ENCODE measurements at places on chromosomes 4 and X. TPM values are rescaled to one million over a fixed set of nuclear protein-coding genes. Genes with fewer than 3 reads are reported as not detected.

The TLR8 gene
- not detected for total RNA-seq

The PALLD gene
- 0.29 TPM for total RNA-seq

The TDO2 gene
- not detected for total RNA-seq

The SHISA3 gene
- total RNA-seq: 0.43 TPM

The ATP7A gene
- total RNA-seq: 12.2 TPM

The RIBC1 gene
- 0.88 TPM for total RNA-seq

The F11 gene
- not detected for total RNA-seq

The MBTPS2 gene
- total RNA-seq: 8.7 TPM

The ODAM gene
- total RNA-seq: not detected

The NDST4 gene
- not detected for total RNA-seq

The OTC gene
- not detected for total RNA-seq

The NR0B1 gene
- not detected for total RNA-seq

The SFRP2 gene
- not detected for total RNA-seq

The RHOH gene
- total RNA-seq: 178 TPM

The RBMXL3 gene
- not detected for total RNA-seq

The GRPR gene
- 0.14 TPM for total RNA-seq

The FRMD7 gene
- total RNA-seq: not detected

The ATOH1 gene
- not detected for total RNA-seq

The TMPRSS11A gene
- not detected for total RNA-seq

The SSX4 gene
- total RNA-seq: not detected

The TCP11X2 gene
- not detected for total RNA-seq
